ENCODE measurements at places on chromosomes 12 and 14.

DNA sequence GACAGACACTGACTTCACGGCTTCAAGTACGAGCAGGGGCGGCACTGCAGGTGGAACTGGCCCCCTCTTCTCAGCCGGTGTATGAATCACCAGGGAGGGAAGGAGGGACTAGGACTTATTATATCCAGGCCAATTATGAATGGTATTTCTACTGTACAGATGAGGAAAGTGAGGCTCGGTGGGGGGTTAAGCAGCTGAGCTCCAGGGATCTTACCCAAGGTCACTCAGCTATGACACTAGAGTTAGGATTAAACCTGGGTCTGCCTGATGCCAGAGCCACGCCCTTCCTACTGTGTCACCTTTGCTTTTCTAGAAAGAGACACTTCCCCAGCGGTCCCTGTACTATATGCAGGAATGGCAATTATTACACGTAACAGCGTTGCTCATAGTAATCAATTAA, 42.2 kb upstream of the NRXN3 start:
- no peak for DNase-seq

GRCh38 chr14:101716956-101717662, 44.4 kb upstream of the PPP2R5C start:
- no peak for DNase-seq

DNA sequence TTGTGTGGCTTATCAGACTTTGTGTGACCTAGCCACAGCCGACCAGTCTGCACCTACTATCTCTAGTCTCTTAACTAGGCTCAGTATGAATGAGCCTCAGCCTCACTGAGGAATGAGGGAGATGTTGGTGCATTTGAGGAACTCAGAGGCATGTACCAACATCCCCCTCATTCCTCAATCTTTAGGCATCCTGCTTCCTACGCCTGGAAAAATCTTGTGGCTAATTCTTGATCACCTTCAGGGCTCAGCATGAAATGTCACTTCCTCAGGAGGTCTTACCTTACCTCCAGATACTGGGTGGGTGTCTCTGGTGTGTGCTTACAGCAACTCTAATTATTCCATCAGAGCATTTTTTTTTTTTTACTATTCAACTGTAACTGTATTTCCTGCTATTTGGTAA, 148.8 kb upstream of the TMCC3 start:
- DNase-seq: no peak

GRCh38 chr12:116672842-116673516, 64.9 kb downstream of the SPRING1 start:
- no peak for DNase-seq

DNA sequence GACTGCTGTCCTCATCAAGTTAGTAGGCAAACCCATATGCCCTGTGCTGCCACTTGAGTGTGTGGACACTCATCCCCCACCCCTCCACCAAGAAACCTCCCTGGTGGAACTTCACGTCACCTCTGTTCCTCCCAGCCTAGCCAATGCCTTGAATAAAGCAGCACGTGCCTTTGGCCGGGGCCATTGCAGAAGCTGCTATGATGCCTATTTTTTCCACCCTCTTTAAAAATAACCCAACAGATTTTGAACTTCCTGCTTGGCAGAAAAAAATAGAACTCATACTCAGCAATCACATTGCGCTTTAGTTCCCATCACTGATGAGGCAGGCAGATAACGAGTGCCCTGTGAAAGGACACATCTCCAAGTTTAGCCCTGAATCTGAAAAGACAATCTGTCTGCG, 23.1 kb upstream of the PWP1 start:
- no peak for DNase-seq

- DNase-seq: no peak
Observed at GRCh38 chr14:79369359-79370332, 841.7 kb downstream of the DIO2 start.

DNA sequence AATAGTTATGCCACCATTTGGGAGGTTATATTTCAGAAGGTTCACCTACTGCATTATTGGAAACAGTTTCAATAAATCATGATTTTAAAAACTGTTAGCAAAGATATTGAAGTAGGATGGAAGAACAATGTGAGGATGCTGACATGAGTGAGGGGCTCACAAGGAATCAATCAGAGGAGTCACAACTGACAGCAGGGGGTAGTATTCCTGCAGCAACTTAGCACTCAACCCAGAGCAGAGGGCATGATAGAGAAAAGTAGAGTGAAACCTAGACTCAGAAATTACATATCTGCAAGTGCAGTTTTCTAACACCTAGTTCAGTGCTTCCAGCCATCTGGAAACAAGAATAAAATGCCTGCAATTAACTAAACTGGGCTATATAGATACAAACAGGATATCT, 772.5 kb upstream of the USP15 start:
- DNase-seq: no peak

GRCh38 chr12:94405413-94406116, 54.1 kb downstream of the CEP83 start:
- no peak for DNase-seq

DNA sequence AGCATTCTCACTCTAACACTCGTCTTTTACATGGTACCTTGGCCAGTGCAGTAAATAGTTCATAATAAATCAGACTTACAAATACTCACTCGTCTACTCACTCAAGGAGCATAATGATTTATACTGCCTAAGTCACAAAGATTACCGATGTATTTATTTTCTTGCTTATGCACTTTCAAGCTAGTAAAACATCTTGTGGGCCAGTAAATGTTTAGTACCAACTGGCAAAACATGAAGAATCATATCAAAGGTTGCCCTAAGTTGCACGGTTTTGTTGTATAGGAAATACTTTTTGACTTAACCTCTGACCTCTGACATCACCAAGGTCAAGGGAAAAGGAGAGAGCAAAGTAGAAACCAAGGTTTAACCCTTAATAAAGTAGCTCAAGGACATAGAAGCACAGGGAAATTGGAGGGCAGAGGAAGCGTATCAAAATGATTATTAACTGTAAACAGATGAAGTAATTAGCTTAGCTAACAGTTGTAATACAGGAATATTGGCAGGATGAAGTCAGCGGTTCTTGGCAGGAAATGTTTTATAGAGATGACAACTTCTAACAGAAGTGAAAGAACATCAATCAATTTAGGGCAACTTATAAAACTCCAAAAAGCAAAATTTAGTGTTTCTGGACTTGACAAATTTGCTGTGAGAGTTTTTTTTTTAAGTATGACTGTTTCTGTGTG, 131.9 kb downstream of the HMGA2 start:
- DNase-seq: no peak

DNA sequence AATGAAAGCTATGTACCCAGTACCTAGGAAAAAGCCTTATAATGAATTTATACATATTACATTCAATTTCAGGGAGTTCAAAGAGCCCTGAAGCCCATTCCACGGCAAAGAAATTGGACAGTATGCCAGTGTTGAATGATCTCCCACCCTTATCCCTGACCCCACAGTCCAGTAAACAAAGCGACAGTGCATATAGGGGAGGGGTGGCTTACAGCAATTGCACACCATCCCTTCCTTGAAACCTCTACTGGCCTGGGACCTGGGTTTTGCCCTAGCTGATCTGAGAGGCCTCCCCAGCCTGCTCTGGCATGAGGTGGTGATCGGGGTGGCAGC, 17.3 kb upstream of the RND1 start:
- DNase-seq: no peak

GRCh38 chr12:118055865-118056773, 4.9 kb downstream of the WSB2 start:
- no peak for DNase-seq

Measured in hematopoietic multipotent progenitor cell treated with erythropoietin and hydrocortisone succinate and interleukin-3 and kit ligand, for 15 days (in vitro differentiated cells).